Stimulated activated CD8-positive, alpha-beta memory T cell treated with anti-CD3 and anti-CD28 coated beads, Interleukin-2, amount 100 ng/mL, for 48 hours (primary cell): ENCODE measurements at places on chromosomes 4 and X.

GRCh38 chr4:40292313-40292759, 42.8 kb upstream of the CHRNA9 start:
- no peak for DNase-seq

DNA sequence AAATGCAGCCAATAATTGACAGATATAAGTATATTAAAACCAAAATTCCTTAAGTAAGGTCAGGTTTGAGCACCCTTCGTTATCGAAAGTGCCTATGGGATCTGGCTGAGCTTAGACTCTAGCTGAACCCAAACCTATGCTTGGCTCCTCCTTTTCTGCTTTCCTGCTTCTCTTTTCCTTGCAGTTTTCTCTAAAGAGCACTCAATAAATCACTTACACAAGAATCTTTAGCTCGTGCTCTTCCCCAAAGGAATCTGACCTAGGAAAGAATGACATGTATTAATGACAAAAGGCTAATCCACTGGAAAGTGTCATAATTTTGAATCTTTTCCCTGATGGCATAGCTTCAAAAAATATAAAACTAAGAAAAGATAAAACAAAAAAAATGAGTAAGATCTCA, 282.7 kb downstream of the DKK2 start:
- no peak for DNase-seq

DNA sequence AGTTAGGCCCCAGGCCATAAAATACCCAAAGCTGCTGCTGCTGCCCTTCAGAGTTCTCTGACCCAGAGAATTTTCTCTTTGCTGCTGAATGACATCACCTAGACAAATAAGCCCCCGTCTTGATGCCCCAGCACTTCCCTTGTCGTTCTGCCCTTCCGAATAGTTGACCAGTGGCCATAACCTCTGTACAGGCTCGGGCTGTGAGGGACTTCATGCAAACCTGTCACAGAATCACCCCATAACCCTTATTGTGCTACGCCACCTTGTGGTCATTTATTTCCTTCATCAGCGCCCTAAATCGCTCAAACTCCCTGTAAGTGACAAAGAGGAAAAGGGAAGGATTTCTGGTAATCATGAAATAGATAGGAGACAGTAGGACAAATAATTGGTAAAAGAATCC, 18.8 kb downstream of the SPACA5 start:
- DNase-seq, result no peak

DNA sequence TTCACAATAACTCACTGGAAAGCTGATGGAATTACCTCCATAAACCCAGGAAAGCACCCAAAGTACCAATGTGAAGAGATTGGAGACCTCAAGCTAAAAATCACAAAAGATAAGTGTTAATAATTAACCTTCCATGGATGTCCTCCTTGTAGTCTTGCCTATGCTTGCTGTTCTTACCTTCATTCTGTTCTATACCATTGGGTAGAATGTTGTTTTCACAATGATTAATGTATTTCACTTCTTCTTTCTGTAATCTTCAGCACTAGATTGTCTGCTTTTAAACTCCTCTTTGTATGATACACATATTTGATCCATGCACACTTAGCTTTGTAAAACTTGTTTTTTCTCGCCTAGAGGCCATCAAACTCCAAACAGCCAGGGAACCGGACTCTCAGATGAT, 570.3 kb downstream of the RAPGEF2 start:
- DNase-seq, result no peak

- no peak for DNase-seq
These were observed 164.9 kb downstream of the RNF150 start for GRCh38 chr4:140968371-140968770.

DNA sequence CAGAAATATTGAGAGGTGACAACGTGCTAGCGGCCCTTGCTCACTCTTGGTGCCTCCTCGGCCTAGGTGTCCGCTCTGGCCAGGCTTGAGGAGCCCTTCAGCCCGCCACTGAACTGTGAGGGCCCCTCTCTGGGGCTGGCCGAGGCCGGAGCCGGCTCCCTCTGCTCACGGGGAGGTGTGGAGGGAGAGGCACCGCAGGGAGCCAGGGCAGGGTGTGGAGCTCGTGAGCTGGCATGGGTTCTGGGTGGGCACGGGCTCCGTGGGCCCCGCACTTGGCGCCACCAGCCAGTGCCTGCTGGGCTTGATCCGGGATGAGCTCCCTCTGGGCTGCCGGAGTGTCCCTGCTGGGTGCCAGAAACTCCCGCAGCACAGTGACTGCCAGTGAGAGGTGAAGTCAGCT, 16.0 kb upstream of the VAMP7 start:
- DNase-seq, result no peak
